ENCODE measurements at places on chromosomes 1 and 21. TPM values are rescaled to one million over a fixed set of nuclear protein-coding genes. Genes with fewer than 3 reads are reported as not detected.

GRCh38 chr1:76781447-76781846 lies 85.8 kb upstream of the ST6GALNAC5 start:
- DNase-seq, result no peak
- H3K4me3 ChIP-seq, result no peak overlapping the region
- no peaks in the 10 kb centered on the region for H3K36me3 ChIP-seq
- H3K27ac ChIP-seq, result no peak overlapping the region
- no peaks in the 10 kb centered on the region for H3K4me1 ChIP-seq
- no peaks in the 10 kb centered on the region for H3K27me3 ChIP-seq

DNA sequence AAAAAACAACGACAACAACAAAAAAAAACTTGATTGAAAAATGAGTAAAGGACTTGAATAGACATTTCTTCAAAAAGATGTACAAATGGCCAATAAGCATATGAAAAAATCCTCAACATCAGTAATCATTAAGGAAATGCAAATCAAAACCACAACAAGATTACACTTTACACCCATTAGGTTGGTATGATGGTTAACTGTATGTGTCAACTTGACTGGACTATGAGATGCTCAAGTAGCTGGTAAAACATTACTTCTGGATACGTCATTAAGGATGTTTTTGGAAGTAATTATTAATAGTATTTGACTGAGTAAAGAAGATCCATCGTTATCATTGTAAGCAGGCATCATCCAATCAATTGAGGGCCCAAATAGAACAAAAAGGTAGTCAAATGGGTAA lies 34.9 kb upstream of the LYPLAL1 start:
- no peak for DNase-seq
- H3K27me3 ChIP-seq, result no peaks in the 10 kb centered on the region
- H3K27ac ChIP-seq, result no peak overlapping the region
- no peaks in the 10 kb centered on the region for H3K36me3 ChIP-seq
- no peaks in the 10 kb centered on the region for H3K4me1 ChIP-seq

GRCh38 chr1:114089502-114090138 lies 64.0 kb downstream of the SYT6 start:
- DNase-seq, result no peak
- peaks cover 42% of the 10 kb centered on the region for H3K27me3 ChIP-seq
- 0 out of 2 replicates have a peak, but pooled peaks cover 1% of the 10 kb centered on the region for H3K4me1 ChIP-seq
- H3K27ac ChIP-seq, result no peak overlapping the region

GRCh38 chr1:110673805-110674336 lies 869 bp downstream of the KCNA3 start:
- DNase-seq, result no peak
- H3K27ac ChIP-seq, result no peak overlapping the region
- H3K27me3 ChIP-seq, result peaks cover 20% of the 10 kb centered on the region
- H3K36me3 ChIP-seq, result no peaks in the 10 kb centered on the region
- no peaks in the 10 kb centered on the region for H3K4me1 ChIP-seq

CDC20 gene
- 78.0 TPM for total RNA-seq

All from IMR-90 (cell line).